ENCODE measurements at places on chromosomes 12 and 14.

- peak; percentile 74 for DNase-seq
Observed at GRCh38 chr12:47776471-47777143, 3.6 kb downstream of the SLC48A1 start.

DNA sequence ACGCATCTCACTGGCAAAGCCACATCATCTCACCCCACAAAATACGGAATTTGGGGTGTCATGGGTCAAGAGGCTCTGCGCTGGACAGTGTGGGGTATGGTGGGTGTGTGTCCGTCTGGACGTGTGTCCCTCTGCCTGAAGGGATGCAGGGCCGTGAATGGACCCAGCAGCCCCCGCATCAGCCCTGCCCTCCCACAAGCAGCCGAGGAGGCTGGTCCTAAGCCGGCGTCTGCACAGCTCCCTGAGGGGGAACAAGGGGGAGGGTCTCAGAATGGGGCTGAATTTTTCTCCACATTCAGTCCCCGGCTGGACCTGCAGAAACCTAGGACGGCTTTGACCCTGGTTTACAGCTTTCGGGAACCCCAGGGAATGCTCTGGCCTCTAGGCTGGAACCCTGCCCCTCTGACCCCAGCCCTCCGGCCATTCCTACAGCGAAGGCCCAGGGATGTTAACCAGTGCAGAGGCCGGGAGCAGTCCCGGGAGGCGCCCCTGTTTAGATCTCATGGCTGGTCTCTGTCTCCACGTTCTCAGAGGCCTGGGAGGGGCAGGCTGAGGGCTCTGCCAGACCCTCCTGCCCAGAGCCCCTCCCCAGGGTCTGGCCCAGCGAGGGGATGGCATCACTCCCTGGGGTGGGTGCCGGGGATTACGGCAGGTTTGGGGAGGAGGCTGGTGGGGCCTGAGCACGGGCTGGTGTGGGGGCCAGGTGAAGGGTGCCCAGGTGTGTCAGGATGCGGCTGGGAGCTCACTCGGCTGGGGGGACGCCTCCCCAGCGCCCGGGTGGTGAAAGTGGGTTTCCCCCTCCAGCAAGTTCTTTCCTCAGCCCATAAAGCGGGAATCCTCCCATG is 156.5 kb upstream of the C14orf180 start:
- no peak for DNase-seq

GRCh38 chr14:99658218-99658845 is 13.4 kb downstream of the HHIPL1 start:
- DNase-seq, result no peak

GRCh38 chr14:61911574-61911973 is 149.4 kb downstream of the SNAPC1 start:
- DNase-seq, result no peak

- DNase-seq, result no peak
Observed at GRCh38 chr14:102966681-102967505, 44.4 kb downstream of the AMN start.
